ENCODE measurements at places on chromosomes 4 and X. TPM values are rescaled to one million over a fixed set of nuclear protein-coding genes. Genes with fewer than 3 reads are reported as not detected.

The MAD2L1 gene
- 36.6 TPM for total RNA-seq

The MPP1 gene
- total RNA-seq, result 40.9 TPM

The FOXP3 gene
- not detected for total RNA-seq

The C4orf46 gene
- total RNA-seq, result 6.1 TPM

All from myometrial cell (primary cell).